ENCODE measurements at places on chromosomes 6 and 20. TPM values are rescaled to one million over a fixed set of nuclear protein-coding genes. Genes with fewer than 3 reads are reported as not detected.
A peak's percentile ranks its signal among the peaks of the same experiment; 100 is the strongest.

- DNase-seq: no peak
Measured at GRCh38 chr6:49855221-49855620, 11.1 kb downstream of the CRISP1 start.

- no peak for DNase-seq
Measured at GRCh38 chr6:148745926-148746325, 904 bp upstream of the UST start.

GRCh38 chr6:162217058-162217457, 510.5 kb downstream of the PRKN start:
- no peak for DNase-seq

- no peak for DNase-seq
Measured at GRCh38 chr6:42898891-42899361, 16.9 kb upstream of the PTCRA start.

DNA sequence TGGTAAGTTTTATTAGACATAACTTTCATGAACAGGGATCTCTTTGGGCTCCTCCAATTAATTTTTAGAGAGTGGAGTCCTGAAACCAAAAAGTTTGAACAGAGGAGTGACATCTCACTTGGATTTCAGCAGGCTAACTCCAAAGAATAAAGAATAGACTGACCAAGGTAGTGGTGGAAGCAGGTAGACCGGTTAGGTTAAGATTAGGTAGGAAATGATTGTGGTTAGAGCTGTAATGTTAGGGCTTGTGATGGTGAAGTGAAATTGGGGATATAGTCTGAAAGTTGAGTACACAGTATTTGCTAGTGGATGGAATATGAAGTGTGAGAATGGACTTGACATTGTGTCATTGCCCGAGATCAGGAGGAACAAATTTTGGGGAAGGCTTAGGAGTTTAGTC, 27.8 kb downstream of the QKI start:
- DNase-seq: no peak

DNA sequence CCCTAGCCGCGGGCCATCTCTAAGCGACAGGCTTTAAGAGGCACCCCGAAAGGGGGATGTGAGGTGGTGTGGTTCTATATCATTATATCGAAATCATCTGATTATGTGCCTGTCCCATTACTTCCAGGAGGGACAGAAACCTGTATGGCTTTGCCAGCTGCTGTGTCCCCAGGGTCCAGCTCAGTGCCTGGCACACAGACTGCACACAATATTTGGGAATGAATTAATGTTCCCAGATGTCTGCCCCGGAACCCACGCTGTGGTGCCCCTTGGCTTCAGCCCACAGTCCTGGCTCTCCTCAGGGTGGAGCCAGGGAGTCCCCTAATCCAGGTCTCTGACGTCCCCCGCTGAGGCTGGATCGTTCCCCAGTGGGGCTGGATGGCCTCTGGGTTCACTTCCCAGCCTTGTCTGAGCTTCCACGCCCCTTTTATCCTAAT, 8.9 kb upstream of the AHCY start:
- no peak for DNase-seq

- no peak for DNase-seq
Measured at GRCh38 chr20:16864963-16865362, 116.8 kb downstream of the OTOR start.

DNA sequence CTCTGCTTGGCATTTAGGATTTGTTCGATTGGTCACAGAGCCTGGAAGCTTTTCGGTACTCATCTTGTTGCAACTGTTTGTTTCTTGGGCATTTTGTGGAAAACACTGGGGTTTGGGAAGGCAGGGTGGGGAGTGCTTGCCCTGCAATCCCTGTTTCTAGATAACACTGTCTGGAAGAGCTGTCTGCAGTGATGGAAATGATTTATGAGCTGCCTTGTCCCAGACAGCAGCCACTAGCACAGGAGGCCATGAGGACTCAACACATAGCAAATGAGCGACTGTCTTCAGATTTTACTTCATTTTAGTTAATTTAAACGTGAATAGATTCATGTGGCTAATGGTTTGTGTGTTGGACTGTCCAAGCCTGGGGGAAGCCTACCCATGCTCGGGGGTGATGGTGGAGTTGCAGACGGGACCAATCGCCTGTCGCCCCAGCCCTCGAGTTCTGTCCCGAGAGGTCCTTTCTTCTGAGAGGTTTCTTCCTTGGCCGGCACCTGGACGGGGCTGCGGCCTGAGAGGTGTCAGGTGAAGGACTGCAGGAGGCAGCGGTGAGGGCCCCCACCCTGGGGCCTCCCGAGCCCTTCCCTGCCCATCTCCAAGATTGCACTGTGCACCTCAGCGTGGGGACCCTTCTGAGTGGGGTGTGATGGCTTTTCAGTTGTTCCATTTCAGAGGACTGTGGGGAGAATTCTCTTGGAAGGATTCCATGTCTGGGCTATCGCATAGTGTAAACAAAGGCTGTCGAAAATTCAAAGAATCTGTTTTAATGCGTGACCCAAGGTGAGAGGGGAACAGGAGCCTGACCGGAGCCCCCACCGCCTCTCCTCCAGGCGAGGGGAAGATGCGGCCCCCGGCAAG, 55.4 kb downstream of the SMOC2 start:
- DNase-seq: no peak

DNA sequence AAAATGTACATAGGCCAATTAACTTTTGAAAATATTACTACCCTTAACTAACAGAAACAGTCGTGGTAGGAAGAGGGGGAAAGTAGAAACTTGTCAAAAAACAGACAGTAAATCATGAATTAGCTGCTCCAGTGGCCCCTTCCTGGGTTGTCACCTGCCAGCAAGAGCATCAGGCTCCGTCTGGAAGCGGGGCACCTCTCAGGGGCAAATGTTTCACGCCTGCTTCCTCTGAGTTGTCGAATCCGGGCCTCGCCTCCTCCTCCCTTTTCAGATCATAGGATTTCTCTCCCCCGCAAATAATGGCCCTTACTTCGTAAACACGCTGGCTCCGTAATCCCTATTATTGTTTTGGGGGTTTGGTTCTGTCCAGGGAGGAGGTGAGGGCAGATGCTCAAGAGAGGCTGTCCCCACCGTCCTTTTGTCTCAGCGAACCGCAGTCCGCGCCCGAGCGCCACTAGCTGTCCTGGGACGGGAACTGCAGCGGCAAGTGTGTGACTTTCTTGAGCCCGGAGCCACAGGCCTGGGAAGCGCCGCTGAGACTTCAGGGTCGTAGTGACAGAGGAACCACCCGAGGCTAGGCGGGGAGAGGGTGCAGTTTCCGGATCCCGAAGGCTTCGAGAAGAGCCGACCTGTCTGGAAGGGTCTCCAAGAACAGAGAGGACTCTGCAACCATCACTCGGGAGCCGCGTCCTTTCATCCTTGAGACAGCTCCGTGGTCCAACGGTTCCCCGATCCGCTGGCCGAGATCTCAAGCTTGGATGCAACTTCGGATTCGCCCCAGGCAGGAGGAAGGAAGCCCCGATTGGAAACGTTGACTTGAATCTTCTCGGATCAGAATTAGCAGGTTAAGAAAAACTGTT, 214.5 kb upstream of the ZNF184 start:
- peak; percentile 50 for DNase-seq

DNA sequence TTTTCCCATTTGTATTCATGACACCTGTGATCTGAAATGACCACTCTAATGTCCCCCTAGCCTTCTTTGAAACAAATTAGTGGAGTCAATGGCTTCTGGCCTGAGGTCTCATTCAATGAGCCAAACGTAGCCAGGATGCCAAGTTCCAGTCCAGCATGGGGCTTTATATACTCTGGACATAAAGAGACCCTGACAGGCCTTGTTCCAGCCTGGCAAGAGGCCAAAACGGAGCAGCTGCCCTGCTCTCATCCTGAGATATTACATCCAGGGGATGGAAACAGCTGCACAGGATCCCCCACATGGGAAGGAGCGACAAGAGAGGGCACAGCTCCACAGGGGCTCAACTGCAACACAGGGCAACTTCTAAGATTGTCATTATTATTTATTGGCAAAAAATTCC, 437.8 kb downstream of the CDH26 start:
- DNase-seq: no peak

DNA sequence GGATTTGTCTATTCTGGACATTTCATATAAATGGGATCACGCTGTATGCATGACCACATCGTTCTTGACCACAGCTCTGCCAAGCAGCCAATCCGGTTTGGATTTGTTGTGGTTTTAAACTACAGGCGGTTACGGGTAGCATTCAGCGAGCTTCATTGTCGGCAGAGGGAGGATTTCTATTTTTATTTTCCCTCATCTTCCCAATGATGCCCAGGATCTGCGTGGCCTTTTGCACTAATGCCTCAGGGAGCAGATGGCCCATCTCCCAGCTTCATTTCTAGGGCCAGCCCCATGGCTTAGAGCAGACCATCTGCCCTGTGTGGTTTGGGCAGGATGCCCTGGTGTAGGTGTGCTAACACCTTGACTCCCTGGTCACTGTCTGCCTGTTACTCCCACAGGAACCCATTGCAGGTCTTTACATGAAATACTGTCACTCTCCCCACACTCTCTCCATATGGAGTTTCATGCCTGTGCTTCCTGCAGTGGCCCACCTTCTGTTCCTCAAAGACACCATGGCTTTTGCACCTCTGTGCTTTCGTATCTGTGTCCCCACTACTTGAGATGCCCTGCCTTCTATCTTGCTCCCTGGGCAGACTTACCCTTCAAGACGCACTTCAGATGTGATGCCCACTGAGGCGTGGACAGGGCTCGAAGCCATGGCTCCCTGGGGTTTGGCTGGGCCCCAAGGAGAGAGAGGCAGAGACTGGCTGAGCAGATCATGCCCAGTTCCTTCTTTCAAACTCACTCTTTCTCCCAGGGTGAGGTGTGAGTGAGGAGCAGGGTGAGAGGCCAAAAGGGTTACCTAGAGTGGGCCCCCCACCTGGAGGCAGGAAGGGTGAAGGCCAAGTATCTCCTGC, 26.0 kb downstream of the SDCBP2 start:
- no peak for DNase-seq

DNA sequence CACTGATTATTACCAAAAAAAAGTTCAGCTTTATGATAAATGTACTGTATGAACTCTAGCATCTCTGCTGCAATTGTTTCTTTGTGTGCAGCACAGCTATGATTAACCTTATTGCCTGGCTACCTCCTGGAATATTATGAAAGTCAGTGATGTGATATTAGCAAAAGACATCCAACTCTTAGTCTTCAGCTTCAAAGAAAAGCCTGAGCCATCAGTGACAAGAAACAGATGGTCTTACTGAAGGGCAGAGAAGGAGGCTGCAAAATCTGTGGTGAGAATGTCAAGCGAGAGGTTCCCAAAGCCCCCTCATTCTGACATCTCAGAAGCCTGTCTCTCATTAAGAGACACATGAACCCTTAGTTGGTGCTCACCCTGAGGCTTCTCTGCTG, 89.4 kb upstream of the TNFAIP3 start:
- no peak for DNase-seq

DNA sequence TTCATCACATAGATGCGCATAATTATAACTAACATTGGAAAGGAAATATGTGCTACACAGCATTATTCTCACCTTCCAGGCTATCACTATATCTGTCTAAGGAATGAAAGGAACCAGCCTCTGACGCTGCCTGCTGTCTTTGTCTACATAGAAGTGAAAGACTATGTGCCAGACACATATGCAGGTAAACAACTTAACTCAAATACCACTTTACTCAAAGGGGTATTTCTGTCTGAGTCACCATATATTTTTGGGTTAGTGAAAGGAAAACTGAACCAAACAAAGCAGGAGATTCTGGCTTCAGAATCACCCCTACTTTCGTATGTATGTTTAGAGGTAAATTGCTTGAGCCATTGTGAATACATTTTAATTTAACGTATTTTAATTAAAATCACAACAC, 328.6 kb upstream of the PLCB4 start:
- DNase-seq: no peak

DNA sequence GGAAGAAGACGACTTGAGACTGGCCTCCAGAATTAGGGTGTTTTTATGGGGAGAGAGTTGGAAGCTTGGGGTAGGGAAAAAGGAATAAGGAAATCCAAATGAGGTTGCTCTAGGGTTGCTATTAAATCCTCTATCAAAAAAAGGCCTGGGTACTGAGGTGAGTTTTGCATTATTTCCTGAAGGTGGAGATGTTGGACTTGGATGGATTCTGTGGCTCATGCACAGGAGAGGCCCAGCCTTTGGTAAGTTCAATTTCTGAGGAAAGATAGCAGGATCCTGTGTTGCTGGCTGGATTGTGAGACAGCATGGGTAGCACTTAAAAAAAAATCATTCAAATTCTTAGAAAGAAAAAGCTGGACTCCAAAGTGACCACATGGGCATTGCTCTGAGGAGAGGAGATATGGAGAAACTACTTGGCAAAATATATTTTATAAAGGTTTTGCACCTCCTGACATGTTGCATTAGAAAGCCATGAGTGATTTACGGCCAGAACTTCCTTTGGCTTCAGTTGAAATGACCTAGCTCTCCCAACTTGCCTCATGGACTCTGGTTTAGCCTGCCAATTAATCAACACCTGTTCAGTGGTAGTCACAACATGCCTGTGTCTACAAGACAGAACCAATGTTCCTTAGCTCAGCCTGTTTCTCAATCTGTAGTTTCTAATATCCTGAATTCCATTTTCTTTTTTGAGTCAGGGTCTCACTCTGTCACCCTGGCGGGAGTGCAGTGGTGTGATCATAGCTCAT, 152.1 kb upstream of the RALGAPA2 start:
- no peak for DNase-seq

- DNase-seq: no peak
Measured at GRCh38 chr6:110366256-110366655, 8.1 kb upstream of the METTL24 start.

Gene CTCFL
- total RNA-seq: not detected

Gene TBX18
- 1.1 TPM for total RNA-seq

Gene GMPR
- total RNA-seq: 26.7 TPM

Gene GPR6
- not detected for total RNA-seq

Gene PI16
- 2.1 TPM for total RNA-seq

Measured in lower leg skin (tissue), 4 donors.